ENCODE measurements at places on chromosomes 5 and 9. TPM values are rescaled to one million over a fixed set of nuclear protein-coding genes. Genes with fewer than 3 reads are reported as not detected.

DNA sequence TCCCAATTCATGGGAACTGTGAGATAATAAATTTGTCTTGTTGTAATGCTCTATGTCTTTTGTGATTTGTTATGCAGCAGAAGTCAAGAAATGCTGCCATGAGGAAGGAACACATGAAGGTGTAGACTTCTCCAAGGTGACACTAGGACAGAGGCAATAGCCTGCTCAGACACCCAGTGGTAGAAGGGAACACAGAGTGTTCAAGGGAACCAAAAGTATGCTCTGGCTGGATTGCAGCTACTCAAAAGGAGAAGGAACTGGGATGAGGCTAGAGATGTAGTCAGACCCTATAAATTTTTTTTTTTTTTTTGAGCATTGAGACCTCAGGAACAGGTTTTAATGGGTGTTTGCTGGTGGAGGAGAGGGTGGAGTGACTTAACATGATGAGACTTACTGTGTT is 232.5 kb downstream of the PARP8 start:
- H3K36me3 ChIP-seq, result no peaks in the 10 kb centered on the region
- no peaks in the 10 kb centered on the region for H3K4me1 ChIP-seq
- no peak for DNase-seq
- H3K27me3 ChIP-seq, result no peaks in the 10 kb centered on the region

GRCh38 chr5:76594107-76594506 is 29.1 kb downstream of the F2RL2 start:
- no peaks in the 10 kb centered on the region for H3K36me3 ChIP-seq
- no peak for DNase-seq
- H3K4me3 ChIP-seq, result no peak overlapping the region
- no peaks in the 10 kb centered on the region for H3K27me3 ChIP-seq
- no peaks in the 10 kb centered on the region for H3K4me1 ChIP-seq

The MSMP gene
- total RNA-seq, result not detected

The ENTPD2 gene
- 0.42 TPM for total RNA-seq

The PCDHGA8 gene
- 4.2 TPM for total RNA-seq

The UBAP1 gene
- 78.1 TPM for total RNA-seq

The PHF24 gene
- total RNA-seq, result 0.75 TPM

Measured in esophagus muscularis mucosa (tissue), 4 donors.